ENCODE measurements at places on chromosomes 5 and 9.

DNA sequence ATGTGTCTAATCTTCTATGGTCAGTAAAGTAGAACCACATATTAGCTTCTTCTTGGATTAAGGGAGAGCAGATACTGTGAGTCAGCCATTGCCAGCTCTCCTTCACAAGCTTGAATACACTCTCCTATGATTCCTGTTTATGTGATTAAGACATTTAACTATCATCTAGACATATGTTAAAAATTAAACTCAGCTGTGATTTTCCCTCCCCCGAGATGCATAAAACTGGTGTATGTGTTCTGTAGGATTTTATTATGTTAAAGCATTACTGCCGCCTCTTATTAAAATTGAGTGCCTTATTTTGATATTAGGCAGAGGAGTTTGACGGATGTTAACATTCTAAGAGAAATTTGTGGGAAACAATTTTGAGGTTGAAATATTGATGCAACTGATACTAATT lies 114.6 kb downstream of the ACTBL2 start:
- peak; percentile 27 for DNase-seq

GRCh38 chr9:114607671-114608524 lies 3.2 kb upstream of the TMEM268 start:
- DNase-seq: no peak

DNA sequence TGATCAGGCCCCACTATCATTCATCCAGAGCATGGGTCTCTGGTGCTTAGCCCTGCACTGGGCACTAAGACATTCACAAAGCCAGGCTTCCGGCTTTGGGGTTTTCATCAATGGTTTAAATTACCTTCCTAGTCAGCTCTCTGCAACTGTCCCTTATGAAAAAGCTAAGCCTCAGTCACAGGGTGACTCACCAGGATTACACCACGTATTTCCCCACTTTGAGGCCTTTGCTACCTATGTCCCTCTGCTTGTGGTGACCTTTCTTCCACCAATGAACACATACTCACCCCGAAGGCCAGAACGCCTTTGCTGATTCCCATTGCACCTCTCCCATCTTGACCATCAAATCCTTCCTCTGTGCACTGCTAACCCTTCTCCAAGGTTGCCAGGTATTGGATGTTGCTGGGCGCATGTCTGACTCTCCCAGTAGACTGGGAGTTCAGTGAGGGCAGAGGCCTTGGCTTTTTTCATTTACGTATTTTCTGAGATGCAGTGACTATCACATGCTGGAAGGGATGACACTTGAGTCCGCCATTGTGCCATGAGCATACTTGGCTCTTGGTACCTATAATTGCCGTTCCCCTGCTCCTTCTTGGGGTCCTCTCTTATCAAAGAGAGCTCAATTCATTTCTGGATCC lies 58.7 kb upstream of the TNFSF8 start:
- DNase-seq: no peak

GRCh38 chr9:134217431-134218210 lies 53.3 kb upstream of the RNU6ATAC start:
- DNase-seq: no peak

- no peak for DNase-seq
Observed at GRCh38 chr9:114226246-114227055, 71.1 kb downstream of the COL27A1 start.

DNA sequence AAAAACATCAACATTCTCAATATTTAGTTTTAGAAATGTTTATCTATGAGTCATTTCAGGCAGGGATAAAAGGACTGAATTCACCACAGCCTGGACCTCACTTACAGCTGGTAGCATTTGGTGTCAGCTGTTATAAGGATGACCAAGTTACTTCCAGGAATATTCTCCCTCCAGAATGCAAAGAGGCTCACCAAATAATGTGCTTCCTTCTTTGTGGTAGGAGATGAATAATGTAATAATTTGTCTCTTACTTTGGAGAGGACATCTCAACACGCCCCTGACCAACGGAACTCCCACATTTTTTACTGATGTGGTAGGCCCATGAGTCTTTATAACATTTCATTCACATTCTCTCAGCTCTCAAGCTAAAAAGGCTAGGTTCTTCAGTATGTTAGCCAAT lies 825.9 kb upstream of the GRAMD2B start:
- no peak for DNase-seq

- peak; percentile 51 for DNase-seq
Observed at GRCh38 chr9:126722922-126723806, 81.7 kb upstream of the ZBTB43 start.

DNA sequence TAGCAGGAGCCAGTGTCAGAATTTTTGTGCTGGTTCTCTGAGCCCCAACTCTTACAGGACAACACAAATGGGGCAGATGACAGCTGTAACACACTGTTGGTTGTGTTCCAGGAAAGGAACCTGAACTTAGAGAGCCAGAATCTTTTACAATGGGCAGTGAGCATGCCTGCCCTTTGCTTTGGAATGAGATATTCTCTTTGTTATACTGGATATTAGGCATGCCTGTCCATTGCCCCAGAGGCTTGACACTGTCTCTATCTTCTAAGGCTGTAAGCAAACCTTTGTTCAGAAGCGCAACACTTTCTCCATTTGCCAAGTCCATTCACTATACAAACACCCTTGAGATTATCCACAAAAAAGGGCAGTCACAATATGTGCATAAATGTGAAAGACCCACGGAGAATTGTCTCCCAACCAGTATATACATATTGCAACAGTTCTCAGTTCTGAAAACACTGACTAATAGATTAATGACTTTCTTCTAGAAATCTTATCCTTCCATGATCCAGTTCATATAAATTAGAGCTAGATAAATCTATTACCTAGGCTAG lies 26.3 kb upstream of the CEP120 start:
- no peak for DNase-seq

Data from Caki2 (cell line).